Activated naive CD8-positive, alpha-beta T cell treated with anti-CD3 and anti-CD28 coated beads for 36 hours (primary cell): ENCODE measurements at places on chromosomes 4 and X.

GRCh38 chr4:76895619-76896018, 2.3 kb downstream of the SOWAHB start:
- DNase-seq, result no peak

GRCh38 chr4:40918330-40918729, 168.6 kb downstream of the NSUN7 start:
- DNase-seq, result no peak

- no peak for DNase-seq
Measured at GRCh38 chr4:25457053-25457715, 80.1 kb downstream of the ANAPC4 start.

DNA sequence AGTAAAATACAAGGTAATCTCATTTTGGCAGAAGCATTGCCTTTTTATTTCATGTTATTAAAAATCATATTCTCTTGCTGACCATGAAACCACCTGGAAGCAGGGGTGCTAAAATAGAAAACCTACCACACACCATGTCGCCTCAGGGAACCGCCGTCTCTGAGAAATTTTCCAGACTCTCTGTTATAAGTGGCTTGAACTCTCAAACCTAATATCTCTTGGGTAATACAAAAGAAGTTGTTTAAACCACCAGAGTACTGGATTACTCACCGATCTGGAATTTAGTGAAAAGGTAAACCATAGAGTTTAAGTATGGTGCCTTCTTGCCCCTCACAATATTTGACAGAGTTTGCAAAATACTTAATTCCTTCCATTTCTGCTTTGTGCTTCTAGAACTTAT, 27.7 kb downstream of the ENPP6 start:
- no peak for DNase-seq

DNA sequence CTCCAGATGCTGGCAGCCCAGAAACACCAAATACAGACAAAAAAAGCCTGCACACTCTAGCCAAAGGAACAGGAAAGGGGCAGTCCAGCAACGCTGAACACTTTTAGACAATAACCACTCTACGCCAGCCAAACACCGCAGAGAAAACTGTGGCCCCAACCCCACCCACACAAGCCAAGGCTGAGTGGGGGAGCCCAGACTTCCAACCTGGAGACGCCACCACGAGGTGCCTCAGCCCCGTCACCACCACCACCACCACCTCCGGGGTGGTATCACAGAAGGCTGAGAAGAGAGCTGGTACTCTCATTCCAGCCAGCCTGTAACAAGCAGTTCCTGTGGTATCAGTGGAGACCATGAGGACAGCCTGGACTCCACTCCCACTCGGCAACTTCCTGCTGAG, 22.8 kb downstream of the MEPE start:
- DNase-seq, result no peak

GRCh38 chr4:114163051-114163450, 183.6 kb upstream of the ARSJ start:
- DNase-seq, result no peak

GRCh38 chr4:86484241-86484640, 109.9 kb upstream of the PTPN13 start:
- DNase-seq, result no peak

DNA sequence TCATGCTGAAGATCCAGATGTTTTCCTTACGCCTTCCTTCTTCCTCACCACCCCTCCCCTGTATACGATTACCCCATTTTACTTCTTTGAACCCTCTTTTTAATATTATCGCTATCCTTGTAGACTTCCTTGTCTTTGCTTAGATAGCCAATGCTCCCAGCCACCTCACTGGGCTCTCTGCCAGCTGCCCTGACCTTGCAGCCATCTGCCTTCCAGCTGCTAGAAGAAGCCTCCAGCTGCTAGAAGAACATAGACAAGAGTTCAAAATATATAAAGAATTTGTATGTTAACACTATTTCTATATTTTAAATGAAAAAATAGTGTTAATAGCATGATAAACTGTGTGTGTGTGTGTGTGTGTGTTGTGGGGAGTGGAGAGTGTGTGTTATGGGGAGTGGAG, 374.7 kb downstream of the ANKRD50 start:
- DNase-seq, result no peak

GRCh38 chrX:124764354-124764753, 418.0 kb downstream of the SH2D1A start:
- no peak for DNase-seq

DNA sequence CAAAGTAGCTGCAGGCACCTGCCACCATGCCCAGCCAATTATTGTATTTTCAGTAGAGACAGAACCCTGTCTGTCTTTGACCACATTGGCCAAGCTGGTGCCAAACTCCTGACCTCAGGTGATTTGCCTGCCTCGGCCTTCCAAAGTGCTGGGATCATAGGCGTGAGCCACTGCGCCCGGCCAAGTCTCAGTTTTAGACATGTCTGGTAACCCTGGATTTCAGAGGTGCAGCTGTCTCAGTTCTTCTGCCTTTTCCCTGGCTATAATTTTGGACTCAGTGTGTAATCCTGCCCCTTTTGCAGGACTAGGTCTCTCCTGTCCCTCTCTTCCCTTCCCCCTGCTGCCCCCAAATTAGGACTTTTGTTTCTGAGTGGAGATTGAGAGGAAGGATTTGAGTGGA, 46.6 kb downstream of the FAM193A start:
- DNase-seq, result no peak

GRCh38 chrX:100864657-100865391, 9.3 kb downstream of the NOX1 start:
- no peak for DNase-seq

GRCh38 chrX:110089656-110090403, 86.9 kb downstream of the TMEM164 start:
- no peak for DNase-seq

DNA sequence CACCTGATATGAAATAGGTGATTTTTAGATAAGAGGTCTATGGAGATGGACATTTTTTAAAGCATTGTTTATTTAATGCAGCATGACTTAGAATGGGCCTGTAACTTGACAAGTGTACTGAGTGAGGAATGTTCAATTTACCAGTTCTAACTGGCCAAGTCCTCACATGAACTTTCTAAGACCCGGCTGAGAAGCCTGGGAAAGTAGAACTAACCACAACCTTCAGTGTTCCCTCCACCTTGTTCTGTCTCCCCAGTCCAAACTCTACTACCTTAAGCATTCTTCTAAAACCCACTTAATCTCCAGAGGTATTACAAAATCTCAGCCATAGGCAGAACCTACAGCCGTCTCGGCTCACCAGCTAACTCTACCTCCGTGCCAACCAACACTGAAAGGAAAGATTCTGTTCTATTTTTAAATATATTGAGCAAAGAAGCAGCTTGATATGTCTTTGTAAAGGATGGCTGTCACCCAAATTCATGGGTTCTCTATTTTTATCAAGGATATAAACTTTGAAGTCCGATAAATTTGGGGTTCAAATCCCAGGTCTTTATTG, 6.8 kb downstream of the PPARGC1A start:
- DNase-seq, result no peak

DNA sequence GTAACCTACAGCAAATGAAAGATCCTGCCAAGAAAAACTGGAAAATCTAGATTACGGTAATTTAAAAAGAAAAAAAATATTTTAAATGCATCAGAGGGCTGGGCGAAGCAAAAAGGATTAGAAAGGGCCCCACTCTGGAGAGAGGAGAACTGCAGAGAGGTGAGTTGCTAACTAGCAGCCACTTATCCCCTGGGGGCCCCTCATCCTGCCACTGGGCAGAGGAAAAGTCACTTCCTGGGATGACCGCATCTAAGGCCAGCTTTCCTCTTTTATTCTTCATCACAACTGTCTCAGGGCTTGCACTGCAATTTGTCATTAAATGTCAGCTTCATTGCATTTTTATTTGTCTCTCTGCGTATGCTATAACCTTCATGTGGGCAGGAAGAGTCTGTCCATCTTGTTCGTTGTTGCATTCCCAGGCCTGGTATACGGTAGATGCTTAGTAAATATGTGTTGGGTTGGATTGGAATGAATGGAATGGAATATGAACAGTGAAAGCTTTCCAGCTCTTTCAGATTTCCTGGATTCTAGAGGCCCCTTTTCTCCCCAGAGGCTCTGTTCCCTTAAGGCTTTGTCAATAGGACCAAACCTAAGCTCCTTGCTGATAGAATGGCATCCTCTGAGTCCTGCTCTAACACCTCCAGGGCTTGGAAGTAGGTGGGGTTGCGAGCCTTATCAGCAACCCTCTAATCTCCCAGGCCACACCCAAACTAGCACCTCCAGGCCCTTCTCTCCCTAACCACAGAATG, 58.9 kb downstream of the TLR10 start:
- DNase-seq, result no peak

GRCh38 chrX:16593801-16594200, 56.2 kb upstream of the S100G start:
- DNase-seq, result no peak

DNA sequence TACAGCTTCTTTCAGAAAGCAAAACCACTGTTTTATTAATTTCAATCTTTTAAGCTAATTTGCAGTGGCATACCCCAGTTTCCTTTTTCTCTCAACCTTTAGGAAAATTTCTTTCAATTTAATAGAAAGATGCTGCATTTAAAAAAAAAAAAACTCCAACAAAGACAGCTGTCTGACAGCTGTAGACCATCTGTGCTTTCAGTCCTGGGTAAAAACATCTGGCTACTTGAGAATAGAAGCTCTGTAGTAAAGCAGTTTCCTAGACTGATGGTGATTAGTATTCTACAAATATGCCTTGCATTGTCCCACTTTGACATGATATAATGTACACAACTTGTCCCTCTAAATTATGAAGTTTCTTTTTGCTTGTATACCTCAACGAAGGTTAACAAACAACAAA, 197.8 kb downstream of the EDA start:
- DNase-seq, result no peak

DNA sequence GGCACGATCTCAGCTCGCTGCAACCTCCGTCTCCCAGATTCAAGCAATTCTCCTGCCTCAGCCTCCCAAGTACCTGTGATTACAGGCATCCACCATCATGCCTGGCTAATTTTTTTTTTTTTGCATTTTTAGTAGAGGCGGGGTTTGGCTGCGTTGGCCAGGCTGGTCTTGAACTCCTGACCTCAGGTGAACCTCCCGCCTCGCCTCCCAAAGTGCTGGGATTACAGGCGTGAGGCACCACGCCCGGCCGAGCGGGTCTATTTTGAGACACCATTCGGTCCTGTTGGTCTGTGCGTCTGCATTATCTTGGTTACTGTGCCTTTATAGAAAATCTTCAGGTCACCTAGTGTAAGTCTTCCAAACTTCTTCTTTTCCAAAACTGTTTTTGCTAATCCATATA, 21.7 kb upstream of the RGS12 start:
- DNase-seq, result no peak

GRCh38 chr4:30792601-30793000, 72.4 kb downstream of the PCDH7 start:
- DNase-seq, result no peak

DNA sequence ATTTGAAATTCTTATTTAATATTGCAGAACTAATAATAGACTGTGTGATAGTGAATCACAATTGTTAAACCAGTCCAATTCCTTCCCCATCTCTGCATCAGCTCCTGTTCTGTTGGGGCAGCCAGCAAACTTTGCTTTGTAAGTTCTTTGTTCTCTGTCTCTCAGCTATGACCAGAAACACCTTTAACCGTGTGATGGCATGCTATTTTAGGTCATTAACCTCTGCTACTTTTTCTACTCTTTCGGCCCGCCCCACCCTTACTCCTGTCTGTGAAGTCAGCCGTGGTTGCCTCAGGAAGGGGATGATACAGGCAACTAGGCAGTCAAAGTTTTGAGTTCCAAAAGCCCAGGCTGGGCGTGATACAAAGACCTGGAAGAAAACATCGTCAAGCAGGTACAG, 51.3 kb upstream of the EGFL6 start:
- no peak for DNase-seq

DNA sequence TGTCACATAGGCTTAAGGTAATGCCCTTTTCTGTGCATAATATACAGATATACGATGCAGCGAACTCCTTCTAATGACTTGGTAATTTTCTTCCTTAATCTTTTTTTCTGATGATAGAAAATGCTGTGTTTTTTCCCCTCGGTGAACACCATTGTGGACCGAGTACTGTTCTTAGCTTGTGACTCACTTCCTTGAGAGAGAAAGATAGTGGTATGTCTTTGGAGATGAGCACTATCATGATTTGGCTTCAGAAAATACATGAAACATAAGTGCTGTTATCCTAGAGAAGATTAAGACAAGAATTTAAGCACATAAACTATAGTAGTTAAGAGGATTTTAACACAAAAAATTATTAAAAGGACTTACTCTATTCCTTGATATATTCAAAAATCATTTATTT, 63.9 kb downstream of the RS1 start:
- DNase-seq, result no peak

- DNase-seq, result no peak
Measured at GRCh38 chrX:113919387-113919786, 664.5 kb upstream of the HTR2C start.
